Hepatocyte (in vitro differentiated cells): ENCODE measurements at places on chromosomes 5 and 9. TPM values are rescaled to one million over a fixed set of nuclear protein-coding genes. Genes with fewer than 3 reads are reported as not detected.

PRKACG gene
- polyA plus RNA-seq, result not detected in 2 replicates

C9orf43 gene
- polyA plus RNA-seq, result 0.07 and 0.69 TPM in 2 replicates

ORM2 gene
- polyA plus RNA-seq, result 80.9 and 136 TPM in 2 replicates

CARTPT gene
- polyA plus RNA-seq, result 0.57 TPM in 1 of 2 replicates, not detected in the other

AK8 gene
- polyA plus RNA-seq, result 2.6 and 4.5 TPM in 2 replicates

HRH2 gene
- polyA plus RNA-seq, result 2.2 and 2.4 TPM in 2 replicates

ANKRD31 gene
- 0.19 and 0.44 TPM in 2 replicates for polyA plus RNA-seq

C5orf58 gene
- 0.58 TPM in 1 of 2 replicates, not detected in the other for polyA plus RNA-seq
